Stimulated activated CD4-positive, alpha-beta T cell treated with anti-CD3 and anti-CD28 coated beads, Interleukin-1b, Interleukin-23, amount 100 ng/mL, for 1 hour (primary cell): ENCODE measurements at places on chromosomes 13 and 19.

DNA sequence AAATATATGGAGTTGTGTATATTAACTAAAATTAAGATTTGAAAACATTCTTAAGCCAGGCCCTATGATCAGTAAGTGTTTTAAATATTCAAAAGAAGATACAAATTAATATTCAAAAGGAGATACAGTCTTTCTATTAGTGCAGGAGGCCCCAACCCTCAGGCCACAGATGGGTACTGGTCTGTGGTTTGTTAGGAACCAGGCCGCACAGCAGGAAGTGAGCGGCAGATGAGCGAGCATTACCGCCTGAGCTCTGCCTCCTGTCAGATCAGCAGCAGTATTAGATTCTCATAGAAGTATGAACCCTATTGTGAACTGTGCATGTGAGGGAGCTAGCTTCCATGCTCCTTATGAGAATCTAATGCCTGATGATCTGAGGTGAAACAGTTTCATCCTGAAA is 232.9 kb downstream of the FOXO1 start:
- no peak for DNase-seq

DNA sequence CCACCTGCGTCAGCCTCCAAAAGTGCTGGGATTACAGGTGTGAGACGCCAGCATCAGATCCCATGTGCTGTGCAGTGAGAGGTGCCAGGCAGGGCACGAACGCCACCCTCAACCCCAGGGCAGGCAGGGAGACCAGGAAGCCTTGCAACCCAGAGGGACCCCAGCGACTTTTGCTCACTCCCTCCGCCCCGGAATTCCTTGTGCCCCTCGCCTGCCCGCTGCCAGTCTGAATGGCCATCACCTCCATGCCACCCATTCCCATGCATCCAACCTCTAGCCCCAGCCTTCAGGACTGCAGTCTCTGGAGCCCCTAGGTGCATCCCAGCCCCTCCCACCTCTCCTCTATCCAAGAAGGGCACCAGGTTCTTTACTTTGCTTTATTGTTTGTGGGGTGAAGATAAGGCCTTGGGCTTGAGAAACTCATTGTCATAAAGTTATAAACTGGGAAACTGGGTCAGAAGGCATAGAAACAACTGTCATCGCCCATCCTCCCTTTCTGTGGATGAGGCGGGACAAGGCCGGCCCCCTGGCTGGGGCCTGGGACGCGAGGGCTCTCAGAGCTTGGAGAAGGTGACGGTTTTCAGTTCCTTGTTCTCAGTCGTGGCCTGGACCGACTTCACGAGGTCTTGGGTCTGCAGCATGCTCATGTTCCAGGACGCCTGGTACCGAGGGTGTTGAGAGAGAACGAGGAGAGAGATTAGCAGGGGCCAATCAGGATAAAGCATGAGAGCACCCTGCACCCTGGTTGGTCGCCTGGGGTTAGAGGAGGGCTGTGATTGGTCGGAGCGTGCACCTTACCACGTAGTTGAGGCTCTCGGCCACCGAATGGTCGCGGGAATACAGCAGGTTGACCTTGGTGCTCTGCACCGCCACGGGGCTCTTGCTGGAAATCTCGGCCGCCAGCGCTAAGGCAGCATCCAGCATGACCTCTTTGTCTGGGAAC is 2.6 kb upstream of the LGALS4 start:
- DNase-seq, result no peak

GRCh38 chr19:784541-784940 is 12.7 kb upstream of the PTBP1 start:
- no peak for DNase-seq

- no peak for DNase-seq
Observed at GRCh38 chr19:28505933-28506332, 707.0 kb downstream of the UQCRFS1 start.

DNA sequence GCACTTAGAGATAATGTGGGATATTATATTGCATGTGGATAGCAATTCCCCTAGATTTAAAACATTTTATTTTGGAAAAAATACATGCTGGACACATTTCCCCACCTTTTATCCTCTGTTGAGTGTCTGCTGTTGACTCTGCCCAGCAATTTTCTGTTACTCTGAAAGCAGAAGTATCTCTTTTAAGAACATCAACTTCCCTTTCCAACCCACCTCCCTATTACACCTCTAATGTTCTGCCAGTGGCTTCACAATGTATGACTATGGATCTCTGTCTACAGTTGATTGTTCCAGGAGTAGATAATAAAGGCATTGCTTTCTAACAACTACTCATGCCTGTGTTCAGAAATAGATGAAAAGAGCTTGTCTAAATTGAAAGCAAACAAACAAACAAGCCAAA is 754.8 kb upstream of the SLITRK6 start:
- no peak for DNase-seq

- no peak for DNase-seq
Observed at GRCh38 chr19:54209811-54210494, 9.3 kb downstream of the RPS9 start.

- no peak for DNase-seq
Observed at GRCh38 chr19:50365434-50366306, at the start of gene NAPSA. Gene NAPSA, minus strand, starts transcription at chr19:50365639. Its CDS starts 18 bp downstream, at chr19:50365621.

- no peak for DNase-seq
Observed at GRCh38 chr13:94419304-94419924, 60.1 kb downstream of the DCT start.

- DNase-seq, result no peak
Observed at GRCh38 chr13:58953638-58954037, 1210.1 kb downstream of the DIAPH3 start.

DNA sequence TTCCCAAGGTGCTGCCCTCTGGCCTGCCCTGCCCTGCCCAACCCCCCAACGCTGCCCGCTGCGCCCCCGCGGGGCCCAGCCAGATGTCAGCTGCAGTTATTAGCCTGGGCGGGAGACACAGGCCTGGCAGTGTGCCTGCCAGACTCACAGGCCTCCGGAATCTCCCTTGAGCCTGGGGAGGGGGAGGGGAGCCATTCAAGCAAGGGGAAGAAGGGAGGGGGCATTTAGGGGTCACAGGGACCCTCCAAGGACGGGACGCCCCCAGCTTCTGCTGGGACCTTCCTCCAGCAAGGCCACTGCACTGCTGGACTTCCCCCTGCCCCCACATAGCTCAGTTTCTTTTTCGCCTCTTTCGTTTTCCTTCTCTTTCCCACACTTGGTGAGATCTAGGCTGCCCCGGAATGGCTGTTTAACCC is 2.6 kb upstream of the JUNB start:
- DNase-seq, result no peak

- DNase-seq, result no peak
Observed at GRCh38 chr19:5966215-5966614, 11.7 kb downstream of the RANBP3 start.

- no peak for DNase-seq
Observed at GRCh38 chr13:105763851-105764250, 771.6 kb downstream of the EFNB2 start.

DNA sequence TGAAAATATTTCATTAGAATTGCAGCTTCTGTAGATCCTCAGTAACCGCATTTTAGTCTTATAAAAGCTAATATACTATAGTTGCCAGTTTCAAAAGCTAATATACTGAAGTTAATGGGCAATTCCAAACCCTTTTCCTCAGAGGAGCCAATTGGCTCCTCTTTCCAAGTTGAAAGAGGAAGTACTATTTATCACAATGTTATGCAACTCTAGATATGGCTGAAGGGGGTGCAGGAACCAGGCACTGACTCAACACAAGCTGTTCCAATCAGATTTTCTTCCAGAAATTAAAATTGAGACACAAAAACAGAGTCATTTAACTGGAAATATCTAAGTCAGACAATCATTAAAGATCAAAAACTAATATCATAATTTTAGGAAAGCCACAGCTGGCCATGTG is 258.9 kb downstream of the PCDH20 start:
- DNase-seq, result no peak

GRCh38 chr13:111140562-111141105 is 25.5 kb downstream of the ARHGEF7 start:
- DNase-seq, result no peak

- DNase-seq, result no peak
Observed at GRCh38 chr19:40801426-40802299, 2.7 kb downstream of the EGLN2 start.

GRCh38 chr13:67390462-67391086 is 160.4 kb upstream of the PCDH9 start:
- no peak for DNase-seq

DNA sequence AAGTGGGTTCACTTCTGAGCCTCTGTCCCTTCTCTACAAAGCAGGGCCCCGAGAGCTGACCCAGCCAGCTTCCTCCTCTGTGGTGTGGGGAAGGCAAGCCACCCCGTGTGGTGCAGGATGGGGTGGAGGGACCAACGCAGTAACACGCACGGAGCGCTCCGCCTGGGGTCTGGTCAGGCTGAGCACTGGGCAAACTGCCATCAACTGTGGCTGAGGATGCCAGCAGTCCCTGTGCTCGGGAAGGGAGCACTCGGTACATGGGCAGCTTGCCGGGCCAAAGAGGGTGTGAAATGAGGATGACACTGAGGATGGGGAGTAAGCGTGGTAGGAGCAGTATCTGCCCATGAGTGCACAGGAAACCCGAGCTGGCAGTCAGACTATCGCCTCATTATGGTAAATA is 7.6 kb upstream of the GMIP start:
- DNase-seq, result no peak

DNA sequence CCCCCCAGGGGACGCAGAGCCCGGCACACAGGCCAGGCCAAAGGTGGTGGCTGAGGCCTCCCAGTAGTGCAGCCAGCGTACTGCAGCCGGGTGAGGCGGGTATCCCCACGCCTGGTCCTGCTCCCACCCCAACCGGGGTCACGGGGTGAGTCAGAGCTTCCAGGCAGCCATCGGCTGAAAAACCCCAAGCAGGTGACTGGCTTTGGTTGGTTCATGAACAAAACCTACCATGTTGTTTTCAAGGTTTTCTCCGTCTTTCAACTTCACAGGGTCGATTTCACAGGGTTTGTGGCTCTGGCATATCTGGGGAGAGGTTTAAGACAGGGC is 42.1 kb upstream of the C13orf46 start:
- DNase-seq, result no peak

GRCh38 chr13:70191034-70191433 is 82.8 kb upstream of the KLHL1 start:
- no peak for DNase-seq

DNA sequence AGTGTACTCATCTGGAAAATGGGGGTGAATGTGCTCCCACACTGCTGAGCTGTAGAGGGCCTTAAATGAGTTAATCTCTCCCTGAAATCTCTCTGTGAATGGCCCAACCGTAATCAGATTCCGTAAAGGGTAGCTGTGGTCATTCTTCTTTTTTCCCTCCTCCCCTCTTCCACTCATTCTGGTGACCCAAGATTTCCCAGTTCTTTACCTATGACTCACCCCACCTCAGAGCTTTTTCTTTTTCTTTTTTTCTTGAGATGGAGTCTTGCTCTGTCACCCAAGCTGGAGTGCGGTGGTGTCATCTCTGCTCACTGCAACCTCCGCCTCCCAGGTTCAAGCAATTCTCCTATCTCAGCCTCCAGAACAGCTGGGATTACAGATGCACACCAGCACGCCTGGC is 33.3 kb upstream of the MUC16 start:
- no peak for DNase-seq
